Activated CD4-positive, alpha-beta memory T cell treated with anti-CD3 and anti-CD28 coated beads for 36 hours (primary cell): ENCODE measurements at places on chromosomes 2 and 18. TPM values are rescaled to one million over a fixed set of nuclear protein-coding genes. Genes with fewer than 3 reads are reported as not detected.

GPR35 gene
- 4.7 TPM for total RNA-seq

FAM124B gene
- total RNA-seq, result 0.40 TPM

PTPN4 gene
- total RNA-seq, result 31.6 TPM

DNA sequence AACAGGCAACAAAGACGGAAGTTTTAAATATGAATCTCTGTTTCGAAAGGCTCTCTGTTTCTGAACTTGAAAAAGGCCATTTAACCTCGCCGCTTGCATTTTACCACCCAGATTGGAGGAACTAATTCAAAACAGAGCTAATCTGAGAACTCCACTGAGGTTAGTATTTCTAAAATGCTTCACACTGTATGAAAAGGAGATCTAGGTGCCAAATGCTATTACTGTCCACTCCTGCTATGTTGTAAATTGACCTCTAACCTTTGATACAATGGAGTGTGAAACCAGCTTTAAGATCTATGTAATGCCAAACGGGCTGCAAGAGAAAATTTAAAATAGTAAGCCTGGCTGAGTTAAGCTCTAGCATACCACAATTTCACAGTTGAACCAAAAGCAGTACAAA, 364.5 kb downstream of the IRS1 start:
- DNase-seq, result no peak

DNA sequence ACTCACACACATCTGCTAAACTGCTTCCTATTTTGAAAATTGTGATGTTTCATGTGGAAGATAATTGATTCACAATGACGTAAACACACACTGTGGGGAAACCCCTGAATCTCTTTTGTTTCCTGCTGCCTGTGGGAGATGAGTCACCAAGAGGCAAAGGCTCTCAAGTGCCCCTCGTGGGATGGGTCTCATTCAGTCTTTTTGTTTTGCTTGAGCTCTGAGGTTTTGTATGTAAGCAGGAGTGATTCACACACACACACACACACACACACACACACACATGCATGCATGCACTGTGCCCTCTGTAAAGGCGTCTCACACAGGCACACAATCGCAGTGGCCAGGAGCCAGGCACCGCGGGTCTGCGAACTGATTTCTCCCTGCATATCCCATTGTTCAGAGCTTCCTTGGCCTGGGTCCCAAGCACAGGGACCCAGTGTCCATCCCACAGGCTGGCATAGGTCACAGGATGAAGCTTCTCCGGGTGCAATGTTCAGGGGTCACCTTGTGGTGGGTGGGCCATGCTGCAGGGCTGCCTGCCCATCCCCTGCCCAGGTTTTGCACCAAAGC, 12.1 kb upstream of the ARHGEF4 start:
- DNase-seq, result peak; percentile 83

- no peak for DNase-seq
These were observed 1591.5 kb downstream of the LRP1B start for GRCh38 chr2:140539242-140539875.

GRCh38 chr2:60490441-60490840, 63.0 kb downstream of the BCL11A start:
- no peak for DNase-seq

DNA sequence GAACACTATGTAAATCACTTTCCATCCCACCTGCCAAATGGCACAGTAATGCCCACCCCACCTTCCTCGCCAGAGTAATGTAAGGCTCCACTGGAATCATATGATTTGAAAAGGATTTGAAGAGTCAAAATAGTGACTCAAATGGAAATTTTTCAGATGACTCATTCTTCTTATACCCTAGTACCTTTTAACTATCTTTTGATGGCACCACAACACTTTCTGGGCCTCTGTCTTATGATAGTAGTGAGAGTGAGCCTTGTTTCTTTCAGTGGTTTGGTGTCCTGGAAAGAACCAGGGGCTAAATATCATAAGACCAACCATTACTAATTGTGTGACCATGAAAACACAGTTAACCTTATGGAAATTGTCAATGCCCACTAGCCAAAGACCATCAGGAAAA, 235.4 kb upstream of the SLC14A2 start:
- no peak for DNase-seq

DNA sequence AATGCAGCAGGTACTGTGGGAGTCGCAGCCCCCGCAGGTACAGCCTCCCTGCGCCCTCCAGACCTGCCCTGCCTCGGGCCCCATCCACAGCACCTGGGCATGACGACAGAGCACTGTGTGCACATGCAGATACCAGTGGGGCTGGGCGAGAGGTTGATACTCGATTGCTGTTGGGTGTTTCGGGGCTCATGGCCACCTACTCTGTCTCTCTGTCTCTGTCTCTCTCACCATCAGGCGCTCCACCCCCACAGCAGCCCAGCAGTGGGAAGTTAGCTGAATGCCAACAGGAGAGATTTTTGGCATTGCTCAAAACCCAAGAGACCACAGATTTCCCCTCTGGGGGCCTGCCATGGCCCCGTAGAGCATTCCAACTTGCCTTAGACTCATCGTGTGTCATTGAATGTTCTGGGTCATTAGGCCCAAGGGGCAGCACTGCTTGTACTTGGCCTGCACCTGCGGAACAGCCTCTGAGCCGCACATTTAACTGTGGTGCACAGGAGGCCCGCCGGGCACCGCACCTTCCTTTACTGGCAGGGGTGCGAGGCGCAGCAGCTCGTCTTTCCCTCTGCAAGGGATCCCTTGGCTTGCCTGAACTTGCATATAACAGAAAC, 18.8 kb downstream of the KCNIP3 start:
- DNase-seq, result no peak

GRCh38 chr2:28956415-28956826, 24.7 kb upstream of the TOGARAM2 start:
- peak; percentile 41 for DNase-seq

DNA sequence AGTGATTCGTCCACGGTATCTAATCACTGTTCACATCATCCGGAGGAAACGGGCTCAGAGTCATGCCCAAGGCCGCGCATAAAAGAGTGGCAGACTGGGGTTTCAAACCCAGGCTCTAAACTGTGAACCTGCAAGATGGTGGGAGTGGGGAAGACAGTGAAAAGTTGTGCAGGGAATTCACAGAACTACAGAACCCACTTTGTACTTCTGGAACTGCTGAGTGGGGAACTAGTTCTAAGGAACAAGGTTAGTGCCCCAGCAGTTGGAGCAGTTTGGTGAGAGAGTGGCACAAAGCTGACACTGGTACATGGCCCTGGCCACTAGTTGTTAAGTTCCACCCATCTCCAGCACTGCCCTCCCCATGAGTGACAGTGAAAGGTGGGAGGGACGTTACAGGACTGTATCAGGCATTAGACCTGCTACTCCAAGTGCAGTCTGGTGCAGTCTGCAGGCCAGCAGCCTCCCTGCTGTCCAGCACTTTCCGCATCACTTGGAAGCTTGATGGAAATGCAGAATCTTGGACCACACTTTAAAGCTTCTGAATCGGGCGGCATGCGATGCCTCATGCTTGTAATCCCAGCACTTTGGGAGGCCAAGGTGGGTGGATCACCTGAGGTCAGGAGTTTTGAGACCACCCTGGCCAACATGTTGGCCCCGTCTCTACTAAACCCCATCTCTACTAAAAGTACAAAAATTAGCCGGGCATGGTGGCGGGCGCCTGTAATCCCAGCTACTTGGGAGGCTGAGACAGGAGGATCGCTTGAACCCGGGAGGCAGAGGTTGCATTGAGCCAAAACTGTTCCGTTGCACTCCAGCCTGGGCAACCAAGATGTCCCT, 47.3 kb downstream of the C2orf42 start:
- peak; percentile 71 for DNase-seq

GRCh38 chr18:46158499-46158898, 54.3 kb downstream of the HAUS1 start:
- no peak for DNase-seq
